Stimulated activated naive CD4-positive, alpha-beta T cell (primary cell): ENCODE measurements at places on chromosomes 1 and 21.

DNA sequence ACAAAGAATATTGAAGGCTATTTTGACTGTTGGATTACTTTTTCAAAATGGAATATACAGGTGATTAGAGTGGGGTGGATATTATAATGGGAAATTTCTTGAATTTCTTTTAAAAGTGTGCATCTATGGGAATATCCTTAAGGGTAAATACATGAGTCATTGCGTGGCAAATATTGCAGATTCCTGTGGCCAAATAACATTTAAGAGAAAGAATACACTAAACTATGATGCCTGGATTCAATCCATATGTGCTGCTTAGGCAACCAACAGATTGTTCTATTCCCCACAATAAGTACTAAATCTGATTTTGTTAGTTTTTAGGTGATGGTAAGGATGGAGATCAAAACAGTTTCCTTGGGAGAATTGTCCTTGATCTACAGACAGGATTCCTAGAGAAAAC, 119.5 kb downstream of the HMCN1 start:
- no peak for DNase-seq

DNA sequence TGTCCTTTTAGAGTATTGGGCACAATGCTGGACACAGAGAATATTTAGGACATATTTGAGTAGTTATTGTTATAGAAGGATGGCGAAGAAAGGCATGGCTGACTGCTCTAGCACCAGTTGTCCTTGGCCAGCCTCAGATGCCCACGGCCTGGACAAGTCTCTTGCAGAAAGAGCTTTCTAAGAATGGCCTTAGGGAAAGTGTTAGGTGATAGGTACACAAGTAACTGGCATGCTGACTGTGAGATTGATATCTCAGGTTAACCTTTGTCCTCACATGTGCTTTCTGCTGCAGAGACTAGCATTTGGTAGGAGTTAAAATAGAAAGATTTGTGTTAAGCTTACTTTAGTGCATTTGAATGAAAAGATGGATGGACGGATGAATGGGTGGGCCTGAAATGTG, 10.1 kb downstream of the SFT2D2 start:
- DNase-seq, result no peak

- no peak for DNase-seq
These were observed 4.7 kb downstream of the OR2B11 start for GRCh38 chr1:247453245-247453644.

DNA sequence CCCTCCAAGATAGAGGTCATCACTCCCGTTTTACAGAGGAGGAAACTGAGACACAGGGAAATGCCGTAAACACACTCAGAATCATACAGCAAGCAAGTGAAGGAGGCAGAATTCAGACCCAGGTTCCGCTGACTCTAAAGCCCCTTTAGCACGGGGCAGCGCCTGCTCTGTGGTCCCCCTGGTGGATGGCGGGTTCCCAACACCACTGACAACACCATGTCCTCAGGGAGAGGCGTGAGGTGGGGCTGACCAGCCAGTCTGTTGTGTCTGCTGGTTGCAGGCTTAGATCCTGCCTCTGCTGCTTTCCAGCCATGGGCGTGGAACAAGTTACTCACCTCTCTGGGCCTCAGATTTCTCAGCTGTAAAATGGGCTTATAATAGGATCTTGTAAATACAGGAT, 617.3 kb downstream of the MATN1 start:
- DNase-seq, result no peak

DNA sequence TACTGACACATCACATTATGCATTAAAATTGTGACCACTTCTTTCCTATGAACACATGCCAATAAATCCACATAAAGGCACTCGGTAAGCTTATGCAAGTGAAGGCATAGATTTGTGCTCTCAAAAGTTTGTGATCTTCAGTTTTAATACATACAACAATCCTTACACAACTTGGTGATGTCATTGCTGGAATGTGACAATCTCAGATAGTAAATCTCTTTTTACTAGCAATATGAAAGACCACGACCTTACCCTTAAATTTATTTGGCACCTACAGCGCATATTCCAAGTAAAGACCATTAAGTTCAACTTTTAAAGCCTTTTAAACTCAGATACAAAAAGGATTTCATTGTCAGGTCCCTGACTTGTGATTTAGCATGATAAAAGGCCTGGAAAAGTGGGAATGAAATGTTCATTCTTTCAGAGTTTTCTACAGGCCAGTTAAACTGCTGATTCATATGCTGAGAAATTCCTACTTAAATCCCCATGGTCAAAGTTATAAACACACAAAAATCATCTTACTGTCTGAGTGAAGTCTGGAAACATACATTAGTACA, 157.4 kb downstream of the SIPA1L2 start:
- DNase-seq, result no peak

- DNase-seq, result no peak
These were observed 18.7 kb downstream of the CLSTN1 start for GRCh38 chr1:9805006-9805508.

GRCh38 chr1:209675565-209676154, 448 bp downstream of the G0S2 start:
- no peak for DNase-seq

GRCh38 chr21:44919913-44920693, 596 bp downstream of the ITGB2 start:
- no peak for DNase-seq

- DNase-seq, result no peak
These were observed 36.9 kb upstream of the EDEM3 start for GRCh38 chr1:184791550-184791900.

- no peak for DNase-seq
These were observed 57.7 kb upstream of the F3 start for GRCh38 chr1:94599095-94599813.

DNA sequence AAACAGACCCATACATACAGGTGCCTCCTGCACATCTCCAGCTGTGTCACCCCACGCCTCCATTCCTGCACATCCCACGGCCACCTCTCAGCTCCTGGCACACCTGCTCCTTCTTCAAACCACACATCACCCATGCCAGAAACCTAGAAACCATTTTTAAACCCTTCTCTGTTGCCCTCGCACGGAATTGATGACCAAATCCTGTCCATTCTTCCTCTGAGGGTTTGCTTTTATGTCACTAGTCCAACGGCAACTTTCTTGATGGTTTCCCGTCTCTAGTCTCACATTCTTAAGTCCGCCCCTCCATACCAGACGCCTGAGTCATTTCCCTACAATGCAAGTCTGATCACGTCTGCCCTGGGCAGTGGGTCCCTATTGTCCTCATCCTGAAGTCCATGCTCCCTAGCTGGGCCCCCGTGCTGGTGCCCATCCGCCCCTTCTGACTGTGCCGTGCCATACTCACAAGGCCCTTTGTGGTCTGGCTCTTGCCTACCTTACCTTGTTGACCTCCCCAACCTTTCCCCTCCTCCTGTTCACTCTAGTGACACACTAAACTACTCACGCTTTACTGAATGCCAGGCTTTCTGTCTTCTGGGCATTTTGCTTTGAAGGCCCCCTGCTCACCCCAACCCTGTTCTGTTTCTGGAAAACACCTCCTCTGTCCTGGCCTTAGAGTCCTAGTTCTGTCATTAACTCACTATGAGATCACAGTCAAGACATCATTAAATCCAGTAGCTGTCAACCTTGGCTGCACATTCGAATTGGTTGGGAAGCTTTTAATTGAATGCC, 17.6 kb downstream of the SLC2A1 start:
- DNase-seq, result no peak

- DNase-seq, result no peak
These were observed 58.9 kb downstream of the LRRC40 start for GRCh38 chr1:70146488-70146887.
